Panc1 (cell line): ENCODE measurements at places on chromosomes 3 and 15. TPM values are rescaled to one million over a fixed set of nuclear protein-coding genes. Genes with fewer than 3 reads are reported as not detected.

Gene CGNL1
- total RNA-seq = 3.5 TPM

DNA sequence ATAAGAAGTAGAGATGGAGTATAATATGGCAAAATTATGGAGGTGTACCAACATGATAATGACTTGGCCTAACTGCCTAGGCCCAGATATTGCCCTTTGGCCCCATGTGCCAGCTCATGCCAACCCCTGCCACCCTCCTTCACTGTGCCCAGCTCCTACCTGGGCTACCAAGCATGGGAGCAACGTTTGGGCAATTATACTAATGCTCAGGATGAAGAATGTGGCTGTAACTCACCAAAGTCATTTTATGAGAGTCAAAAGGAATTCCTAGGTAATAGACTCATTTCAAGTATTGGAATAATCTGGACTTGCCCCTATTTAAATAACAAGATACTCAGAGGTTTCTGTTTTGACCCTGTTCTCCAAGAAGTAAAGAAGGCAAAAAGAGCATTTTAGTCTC lies 240.2 kb upstream of the IL12A start:
- DNase-seq = no peak

- DNase-seq = no peak
Measured at GRCh38 chr3:139718415-139718814, 40.6 kb upstream of the NMNAT3 start.

GRCh38 chr3:197748597-197749314 lies 927 bp upstream of the FYTTD1 start:
- no peak for DNase-seq

- DNase-seq = no peak
Measured at GRCh38 chr15:77475001-77475400, 54.3 kb downstream of the HMG20A start.

DNA sequence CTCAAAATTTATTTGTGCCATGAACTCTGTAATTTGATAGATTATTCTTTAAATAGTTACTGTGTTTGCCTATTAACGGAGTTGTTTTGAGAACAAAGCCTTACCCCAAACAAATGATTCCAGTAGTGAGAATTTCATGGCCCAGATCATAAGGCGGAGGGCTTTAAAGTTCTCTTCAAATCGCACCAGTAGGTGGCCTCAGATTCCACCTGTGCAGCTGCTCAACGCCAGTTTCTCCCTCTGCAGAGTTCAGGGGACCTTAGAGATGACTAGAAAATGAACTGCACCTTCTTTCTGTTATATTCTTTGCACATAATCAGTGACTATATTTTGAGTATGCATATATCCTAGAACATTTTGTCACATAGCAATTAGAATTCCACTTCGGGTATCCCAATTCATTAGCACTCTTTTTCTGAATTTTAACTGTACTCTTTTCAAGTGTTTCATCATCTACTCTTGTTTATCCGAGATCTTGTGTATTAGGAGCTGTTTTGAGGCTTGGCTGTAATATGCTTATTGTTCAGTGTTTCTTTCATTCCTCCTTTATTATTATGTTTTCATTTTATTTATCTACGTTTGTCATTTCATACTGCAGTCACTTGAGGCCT lies 232.6 kb upstream of the CHRM5 start:
- DNase-seq = peak; percentile 20

Gene ASB14
- not detected for total RNA-seq

- DNase-seq = no peak
Measured at GRCh38 chr15:73108676-73109075, 56.4 kb downstream of the NEO1 start.

GRCh38 chr3:129371041-129371826 lies 57.2 kb downstream of the EFCAB12 start:
- no peak for DNase-seq

Gene PLS1
- total RNA-seq = 36.1 TPM

GRCh38 chr15:67006083-67007065 lies 59.0 kb upstream of the SMAD3 start:
- DNase-seq = no peak

Gene CCR2
- total RNA-seq = not detected

Gene SRGAP3
- total RNA-seq = 0.82 TPM

DNA sequence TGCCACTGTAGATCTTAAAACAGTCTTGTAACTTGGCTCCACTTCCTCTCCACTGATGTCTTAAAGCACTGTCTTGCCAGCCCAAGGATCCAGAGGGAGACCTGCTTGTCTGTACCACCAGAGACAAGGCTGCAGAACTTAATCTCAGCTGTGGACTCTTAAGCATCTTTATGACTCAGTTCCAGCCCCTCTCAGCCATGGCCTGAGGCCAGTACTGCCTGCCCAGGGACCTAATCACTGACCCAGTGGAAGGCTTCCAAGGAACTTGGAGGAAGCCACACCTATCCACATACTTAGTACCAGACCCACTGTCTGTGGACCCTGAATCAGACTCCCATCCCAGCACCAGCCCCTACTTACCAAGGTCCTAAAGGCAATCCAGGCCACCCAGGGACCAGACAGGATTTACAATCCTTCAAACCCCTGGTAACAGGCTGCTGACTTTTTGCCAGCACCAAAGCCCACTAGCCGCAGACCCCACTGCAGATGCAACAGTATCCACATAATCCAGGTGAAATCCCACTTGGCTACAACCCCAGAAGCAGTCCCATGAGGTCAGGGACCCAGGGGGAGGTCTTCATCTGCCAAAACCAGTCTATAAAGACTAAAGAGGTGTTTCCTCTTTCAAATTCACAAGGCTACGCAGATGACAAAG lies 41.9 kb upstream of the PRR20G start:
- DNase-seq = no peak

Gene ANKUB1
- total RNA-seq = not detected

Gene CCDC33
- not detected for total RNA-seq

Gene CCDC54
- total RNA-seq = not detected
